Prostate gland (tissue), 2 donors: ENCODE measurements at places on chromosomes 6 and 20.

GRCh38 chr6:132814716-132815570 is 574 bp downstream of the RPS12 start:
- no peak for DNase-seq

- DNase-seq: no peak
These were observed 56.9 kb downstream of the LYRM2 start for GRCh38 chr6:89581689-89582088.

GRCh38 chr6:39319621-39320362 is 2.7 kb downstream of the KCNK16 start:
- DNase-seq: no peak

DNA sequence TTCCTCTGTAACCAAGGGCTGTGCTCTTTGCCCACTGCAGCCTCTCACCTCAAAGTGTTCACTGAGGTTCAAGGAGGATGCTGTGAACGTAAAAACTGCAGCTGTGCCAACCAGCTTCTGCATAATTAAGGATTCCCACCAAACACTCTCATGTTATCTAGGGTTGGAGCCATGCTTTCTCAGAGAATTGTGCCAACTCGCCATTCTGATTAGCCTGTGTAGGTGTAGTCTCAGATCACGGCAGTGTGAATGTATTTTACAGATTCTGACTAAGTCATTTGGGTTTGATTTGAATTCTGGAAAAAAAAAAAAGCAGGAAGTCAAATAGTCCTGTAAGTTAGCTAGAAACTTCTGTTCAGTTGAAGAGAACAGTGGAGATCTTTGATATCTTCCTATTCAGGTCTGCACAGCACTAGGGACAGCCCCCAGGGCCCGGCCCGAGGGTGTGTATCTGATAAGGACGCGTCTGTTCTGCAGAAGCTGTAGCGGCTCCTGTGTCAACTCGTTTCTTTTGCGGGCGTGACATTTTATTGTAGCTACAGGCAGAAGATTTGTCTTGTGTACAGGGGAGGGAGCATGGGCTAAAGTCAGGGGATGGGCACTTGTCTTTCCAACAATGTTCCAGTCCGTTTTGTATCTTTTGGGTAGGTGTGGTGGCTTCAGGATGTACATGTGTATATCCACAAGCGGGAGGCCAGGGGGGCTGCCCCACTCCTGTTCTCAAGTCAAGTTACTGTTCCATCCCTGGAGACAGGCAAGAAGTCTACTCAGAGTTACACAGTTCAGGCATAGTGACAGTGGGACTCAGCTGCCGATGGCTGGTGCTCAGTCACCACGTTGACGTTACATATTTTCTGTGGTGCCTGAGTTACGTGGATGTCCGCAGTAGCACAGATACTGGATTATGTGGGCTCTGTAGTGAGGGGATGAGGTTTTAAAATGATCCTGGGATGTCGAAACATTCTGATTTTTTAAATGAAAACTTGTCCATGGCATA is 12.4 kb downstream of the IRF4 start:
- no peak for DNase-seq

DNA sequence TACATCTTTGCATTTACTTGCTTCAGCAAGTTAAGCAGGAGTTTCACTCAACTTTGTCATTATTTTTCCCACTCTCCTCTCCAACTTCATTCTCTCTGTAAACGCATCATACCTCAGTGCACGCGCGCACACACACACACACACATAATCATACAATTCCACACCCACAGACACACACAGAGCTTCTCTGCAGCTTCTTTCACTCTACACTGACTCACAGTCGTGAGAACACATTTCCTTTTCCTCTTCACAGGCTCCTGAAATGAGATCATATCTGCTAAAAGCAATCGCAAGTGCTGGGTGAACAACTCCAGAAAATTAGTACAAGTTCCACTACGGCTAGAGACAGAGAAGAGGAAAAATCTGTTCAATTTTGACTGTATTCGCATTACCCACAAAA is 215.4 kb downstream of the PTPRT start:
- DNase-seq: no peak

- no peak for DNase-seq
These were observed 7.6 kb downstream of the DHX16 start for GRCh38 chr6:30664994-30665767.

GRCh38 chr6:19558201-19558600 is 279.0 kb upstream of the ID4 start:
- DNase-seq: no peak

DNA sequence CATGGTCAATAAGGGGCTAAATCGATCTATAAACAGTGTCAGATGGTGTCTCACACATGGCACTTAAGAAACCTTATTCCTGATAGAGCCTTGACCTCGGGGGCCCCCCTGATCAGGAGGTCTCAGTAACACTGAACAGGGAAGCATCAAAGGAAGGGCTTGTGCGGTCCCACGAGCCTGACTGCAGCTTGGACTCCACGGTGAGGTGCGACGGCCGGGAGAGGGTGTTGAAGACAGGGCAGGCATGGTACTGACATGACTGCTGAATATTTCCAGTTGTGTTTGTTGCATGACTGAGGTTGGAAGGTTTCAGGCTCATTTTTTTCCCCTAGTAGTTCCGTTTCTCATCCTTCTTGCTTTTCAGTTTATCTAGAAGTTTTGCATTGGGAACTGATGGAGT is 107.1 kb upstream of the JAG1 start:
- DNase-seq: no peak

- no peak for DNase-seq
These were observed 469.1 kb upstream of the RUNX2 start for GRCh38 chr6:44858998-44859397.

GRCh38 chr6:44662461-44663121 is 275.1 kb downstream of the CDC5L start:
- DNase-seq: no peak

DNA sequence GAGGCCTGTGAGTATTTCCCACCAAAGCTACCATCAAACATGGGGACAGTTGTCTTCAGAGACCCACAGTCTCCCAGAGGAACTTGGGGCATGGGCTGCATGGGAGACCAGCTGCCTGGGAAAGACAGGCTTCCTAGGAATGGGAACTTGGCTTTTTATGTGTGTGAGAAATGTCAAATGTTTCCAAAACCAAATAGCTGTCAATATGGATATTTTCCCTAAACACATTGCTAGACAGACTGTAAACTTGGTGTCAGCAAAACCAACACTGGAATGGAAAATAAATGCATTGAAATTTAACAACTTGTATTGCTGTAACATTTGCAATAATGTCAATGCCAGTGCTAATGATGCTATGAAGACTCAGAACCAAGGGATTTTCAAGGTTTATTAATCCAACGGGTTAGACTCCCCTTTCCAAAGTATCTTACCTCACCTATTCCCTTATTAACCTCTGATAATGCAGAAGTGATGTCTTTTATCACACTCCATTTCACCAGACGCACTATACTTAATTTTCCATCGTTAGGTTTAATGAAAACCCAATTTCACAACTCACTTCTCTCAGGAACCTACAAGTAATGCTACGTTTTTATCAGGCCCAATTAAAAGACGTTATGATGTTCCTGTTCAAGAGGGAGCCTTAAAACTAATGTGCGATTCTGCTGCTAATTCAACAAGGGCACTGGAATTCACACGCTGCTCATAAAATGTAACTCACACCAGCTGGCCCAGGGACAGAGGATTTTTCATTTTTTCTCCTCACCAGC is 546.1 kb upstream of the CHD6 start:
- DNase-seq: no peak

GRCh38 chr20:48620507-48621375 is 207.1 kb downstream of the PREX1 start:
- DNase-seq: peak; percentile 88

DNA sequence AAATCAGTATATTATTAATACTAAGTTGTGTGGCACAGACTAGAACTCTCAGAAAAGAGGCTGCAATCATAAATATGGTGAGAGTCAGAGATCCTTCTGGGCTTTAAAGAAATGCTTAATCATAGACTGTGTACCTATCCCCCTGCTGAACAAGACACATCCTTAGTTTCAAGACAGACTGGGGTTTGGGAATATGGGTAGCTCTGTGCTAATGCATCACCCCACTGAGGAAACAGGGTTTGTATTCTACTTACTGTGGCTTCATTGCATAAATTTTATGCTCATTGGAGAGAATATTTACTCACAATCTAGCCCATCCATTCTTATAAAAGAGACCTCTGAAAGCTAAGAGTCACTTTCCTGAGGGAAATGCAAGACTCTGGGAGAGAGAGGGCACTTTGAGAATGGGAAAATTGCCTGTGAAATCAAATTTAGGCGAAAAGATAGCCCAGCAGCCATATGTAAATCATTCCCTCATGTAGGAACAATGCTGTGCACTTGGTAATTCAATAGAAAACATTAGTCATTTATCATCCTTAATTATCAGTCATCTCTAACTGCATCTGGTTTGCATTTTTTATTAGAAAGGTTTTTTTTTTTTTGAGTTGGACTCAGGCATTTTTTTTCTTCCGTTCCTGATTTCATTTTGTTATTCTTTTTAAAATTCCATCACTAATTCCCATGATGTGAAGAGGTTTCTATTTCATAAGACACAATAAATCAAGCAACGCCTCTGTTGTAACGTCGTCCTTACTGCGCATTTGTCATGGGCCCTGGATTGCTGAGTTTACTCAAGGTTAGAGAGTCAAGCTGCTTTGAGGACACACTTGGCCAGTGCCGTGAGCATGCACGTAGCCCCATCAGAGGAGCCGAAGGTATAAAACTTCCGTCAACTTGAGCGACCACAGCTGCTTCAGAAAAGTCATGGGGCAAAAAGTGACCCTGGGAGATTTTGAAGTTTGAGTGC is 91.8 kb downstream of the TRMT11 start:
- DNase-seq: no peak

DNA sequence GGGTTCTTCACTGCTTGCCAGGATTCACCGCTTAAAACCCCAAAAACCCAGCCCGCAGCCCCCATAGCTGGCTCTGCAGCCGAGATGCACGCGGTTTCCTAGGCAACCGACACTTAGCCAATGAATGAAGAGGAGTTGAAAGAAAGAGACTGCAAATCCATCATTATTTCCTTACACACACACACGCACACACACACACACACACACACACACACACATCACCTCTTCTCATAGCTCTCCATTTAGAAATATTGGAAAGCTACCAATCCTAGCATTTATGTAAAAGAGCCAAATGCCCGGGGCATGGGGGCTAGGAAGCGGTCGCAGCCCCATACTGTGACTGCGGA is 3.4 kb upstream of the TUBB2B start:
- no peak for DNase-seq

- no peak for DNase-seq
These were observed 237.8 kb downstream of the LY86 start for GRCh38 chr6:6826095-6826901.

DNA sequence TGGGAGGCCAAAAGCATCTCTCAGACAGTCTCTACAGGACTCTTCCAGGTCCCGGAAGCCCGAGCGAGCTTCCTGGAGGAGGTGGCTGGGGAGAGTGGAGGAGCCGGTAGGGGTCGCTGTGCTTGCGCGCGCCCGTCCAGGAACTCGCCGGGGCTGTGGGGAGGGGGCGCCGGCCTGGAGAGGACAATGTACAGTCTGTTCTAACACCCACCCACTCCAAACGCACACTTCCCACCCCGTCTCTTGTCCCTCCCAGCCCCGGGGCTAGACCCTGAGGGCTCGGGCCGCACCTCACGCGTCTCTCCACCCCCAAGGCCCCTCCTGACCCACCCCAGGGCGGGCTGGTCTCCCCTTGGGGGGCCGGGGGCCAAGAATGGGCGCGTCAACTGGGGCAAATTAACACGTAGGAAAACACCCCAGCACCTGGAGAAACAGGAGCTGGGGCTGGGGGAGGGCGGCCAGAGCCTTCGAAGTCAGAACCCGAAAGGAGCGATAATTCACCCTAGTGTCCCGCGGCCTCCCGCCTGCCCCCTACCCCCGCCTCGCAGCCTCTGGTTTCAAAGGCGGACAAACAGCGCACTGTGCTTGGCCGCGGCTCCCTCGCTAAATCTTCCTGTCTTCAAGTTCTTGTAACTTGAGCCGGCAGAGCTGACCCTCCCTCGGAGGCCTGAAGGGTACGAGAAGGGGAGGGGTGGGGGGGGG is 103.2 kb upstream of the FOXP4 start:
- peak; percentile 39 for DNase-seq

GRCh38 chr6:34695729-34696188 is 808 bp downstream of the ILRUN start:
- no peak for DNase-seq

- no peak for DNase-seq
These were observed 305.3 kb downstream of the CLIC5 start for GRCh38 chr6:45710304-45710821.

GRCh38 chr6:25006565-25007001 is 70.8 kb upstream of the RIPOR2 start:
- peak; percentile 79 for DNase-seq

- DNase-seq: no peak
These were observed 150.3 kb upstream of the INSM1 start for GRCh38 chr20:20217621-20218020.

GRCh38 chr6:152671171-152671570 is 26.5 kb upstream of the MYCT1 start:
- no peak for DNase-seq

DNA sequence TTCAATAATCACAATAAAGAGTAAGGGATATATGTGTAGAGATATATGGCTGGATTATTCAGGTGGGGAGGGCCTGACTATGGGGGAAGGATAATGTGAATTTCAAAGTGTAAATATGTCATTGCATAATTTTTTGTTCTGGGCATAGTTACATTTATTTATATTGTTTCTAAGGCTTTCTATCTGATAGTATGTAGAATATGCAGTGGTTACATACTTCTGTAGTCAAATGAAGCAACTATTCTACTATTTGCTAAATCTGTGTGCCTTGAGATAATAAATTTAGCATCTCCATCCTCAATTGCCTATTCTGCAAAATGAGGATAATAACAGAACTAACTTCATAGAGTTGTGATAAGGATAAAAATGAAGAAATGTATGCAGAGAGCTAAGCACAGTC is 359.2 kb downstream of the CDKAL1 start:
- no peak for DNase-seq

- DNase-seq: no peak
These were observed 109.8 kb downstream of the JARID2 start for GRCh38 chr6:15355683-15356099.

DNA sequence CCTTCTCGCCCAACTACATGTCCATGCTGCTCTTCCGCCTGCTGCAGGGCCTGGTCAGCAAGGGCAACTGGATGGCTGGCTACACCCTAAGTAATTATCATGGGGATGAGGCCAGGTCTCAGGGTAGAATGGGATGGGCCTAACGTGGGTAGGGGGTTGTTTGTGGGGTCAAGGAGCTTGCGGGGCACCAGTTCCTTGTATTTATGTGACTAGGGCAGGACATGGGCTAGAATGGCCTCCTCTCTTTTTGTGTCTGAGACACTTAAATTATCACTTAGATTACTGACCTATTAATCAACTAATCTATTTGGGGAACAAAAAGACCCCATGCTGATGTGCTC is 10.7 kb downstream of the SLC22A1 start:
- no peak for DNase-seq
